ENCODE measurements at places on chromosomes 5 and 9. TPM values are rescaled to one million over a fixed set of nuclear protein-coding genes. Genes with fewer than 3 reads are reported as not detected.

WDR36 gene
- 14.6 TPM for total RNA-seq

COL15A1 gene
- 0.29 TPM for total RNA-seq

PDZD2 gene
- 0.19 TPM for total RNA-seq

IL5 gene
- not detected for total RNA-seq

EIF4E1B gene
- not detected for total RNA-seq

TRAF2 gene
- 60.1 TPM for total RNA-seq

SLC1A3 gene
- total RNA-seq, result not detected

ASPN gene
- total RNA-seq, result not detected

AJM1 gene
- 2.1 TPM for total RNA-seq

KIF20A gene
- total RNA-seq, result 46.6 TPM

PCDHGB3 gene
- 0.12 TPM for total RNA-seq

LHX6 gene
- 1.3 TPM for total RNA-seq

FAM200C gene
- total RNA-seq, result 2.3 TPM

ACOT12 gene
- total RNA-seq, result not detected

CYLC2 gene
- not detected for total RNA-seq

OTULINL gene
- 13.5 TPM for total RNA-seq

TRIM7 gene
- 46.1 TPM for total RNA-seq

SPINK7 gene
- total RNA-seq, result not detected

TMEFF1 gene
- 1.2 TPM for total RNA-seq

LIX1 gene
- total RNA-seq, result not detected

UHRF2 gene
- total RNA-seq, result 30.5 TPM

NUTM2F gene
- not detected for total RNA-seq

ANKRD34B gene
- total RNA-seq, result 0.25 TPM
